SK-N-MC (cell line): ENCODE measurements at places on chromosomes 6 and 20.

DNA sequence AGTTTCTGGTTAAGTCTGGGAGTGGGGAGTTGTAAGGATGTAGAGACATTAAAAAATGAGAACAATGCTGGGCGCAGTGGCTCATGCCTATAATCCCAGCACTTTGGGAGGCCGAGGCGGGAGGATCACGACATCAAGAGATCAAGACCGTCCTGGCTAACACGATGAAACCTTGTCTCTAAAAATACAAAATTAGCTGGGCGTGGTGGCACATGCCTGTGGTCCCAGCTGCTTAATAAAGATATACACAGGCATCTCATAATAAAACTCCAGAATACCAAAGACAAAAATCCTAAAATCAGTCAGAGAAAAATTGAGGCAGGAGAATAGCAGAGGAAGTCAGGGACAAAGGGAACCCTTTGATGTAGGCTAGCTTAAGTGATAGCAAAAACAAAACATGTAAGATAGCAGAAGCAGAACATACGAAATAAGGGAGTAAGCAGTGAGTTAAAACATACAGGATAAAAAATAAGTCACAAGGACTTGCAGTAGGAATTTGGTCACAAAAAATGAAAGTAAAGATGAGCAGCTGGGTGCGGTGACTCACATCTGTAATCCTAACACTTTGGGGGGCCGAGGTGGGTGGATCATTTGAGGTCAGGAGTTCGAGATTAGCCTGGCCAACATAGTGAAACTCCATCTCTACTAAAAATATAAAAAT is 23.6 kb downstream of the DDX43 start:
- DNase-seq = no peak

GRCh38 chr6:33126101-33126714 is 50.4 kb downstream of the HLA-DPB1 start:
- DNase-seq = no peak

- no peak for DNase-seq
Observed at GRCh38 chr6:82711105-82711827, 347.6 kb downstream of the TPBG start.

DNA sequence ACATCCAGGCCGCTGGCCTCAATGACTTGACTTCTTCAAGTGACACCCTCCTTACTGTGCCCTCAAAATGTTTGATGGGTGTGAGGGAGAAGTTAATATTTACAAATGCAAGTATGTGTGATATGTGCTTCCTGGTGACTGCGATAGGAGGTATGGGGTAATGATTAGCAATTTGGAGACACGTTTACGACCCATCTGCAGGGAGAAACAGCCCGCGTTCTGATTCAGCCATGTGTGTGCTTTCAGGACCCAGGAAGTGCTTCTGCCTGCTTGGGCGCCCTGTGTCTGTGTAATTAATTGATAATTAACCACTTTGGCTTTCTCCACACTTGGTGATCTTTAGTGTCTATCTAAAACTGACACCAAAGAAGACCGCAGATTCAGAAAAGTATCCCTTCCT is 25.0 kb downstream of the SIRPA start:
- DNase-seq = no peak

DNA sequence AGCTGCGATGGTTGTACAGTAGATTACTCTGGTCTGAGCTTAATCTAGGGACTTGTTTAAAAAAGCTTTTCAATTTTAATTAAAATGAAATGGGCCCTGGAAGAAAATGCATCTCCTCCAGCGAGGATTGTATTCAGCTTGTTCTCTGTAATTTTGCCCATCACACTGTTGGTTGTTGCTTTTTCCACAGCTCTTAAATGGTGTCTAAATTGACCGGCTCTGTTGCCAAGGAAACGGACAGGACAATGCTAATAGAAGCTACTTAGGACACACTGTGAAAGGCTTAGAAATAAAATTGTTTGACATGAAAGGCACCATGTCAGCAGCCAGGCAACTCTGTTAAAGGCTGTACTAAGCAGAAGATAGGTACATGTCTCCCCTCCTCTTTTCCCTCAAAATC is 116.7 kb upstream of the NRSN1 start:
- no peak for DNase-seq

DNA sequence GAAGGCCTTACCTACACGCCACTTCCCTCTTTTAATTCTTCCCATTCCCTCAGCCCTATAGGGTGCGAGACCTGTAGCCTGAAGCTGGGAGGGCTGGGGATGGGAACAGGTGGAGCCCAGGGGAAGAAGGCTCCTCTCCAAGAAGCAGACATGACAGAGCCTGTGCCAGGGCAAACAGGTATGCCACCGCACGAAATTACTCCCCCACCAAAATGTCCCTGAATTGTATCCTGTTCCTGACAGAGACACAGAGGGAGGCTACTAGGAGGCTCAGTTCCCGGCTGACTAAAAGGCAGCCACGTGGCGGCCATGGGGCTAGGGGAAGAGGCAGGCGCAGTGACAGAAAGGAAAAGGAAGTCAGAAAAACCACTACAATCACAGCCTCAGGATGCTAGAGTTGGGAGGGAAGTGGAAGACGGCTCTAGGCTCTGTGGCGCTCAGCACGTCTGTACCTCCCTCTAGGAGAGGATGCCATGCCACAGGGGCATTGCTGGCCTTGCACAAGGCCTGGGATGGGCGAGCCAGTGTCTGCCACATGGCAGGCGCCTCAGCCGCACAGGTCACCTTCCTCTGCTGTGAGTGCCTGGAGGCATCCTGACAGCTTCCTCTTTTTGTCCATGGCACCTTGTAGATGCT is 27.7 kb downstream of the TFEB start:
- no peak for DNase-seq

DNA sequence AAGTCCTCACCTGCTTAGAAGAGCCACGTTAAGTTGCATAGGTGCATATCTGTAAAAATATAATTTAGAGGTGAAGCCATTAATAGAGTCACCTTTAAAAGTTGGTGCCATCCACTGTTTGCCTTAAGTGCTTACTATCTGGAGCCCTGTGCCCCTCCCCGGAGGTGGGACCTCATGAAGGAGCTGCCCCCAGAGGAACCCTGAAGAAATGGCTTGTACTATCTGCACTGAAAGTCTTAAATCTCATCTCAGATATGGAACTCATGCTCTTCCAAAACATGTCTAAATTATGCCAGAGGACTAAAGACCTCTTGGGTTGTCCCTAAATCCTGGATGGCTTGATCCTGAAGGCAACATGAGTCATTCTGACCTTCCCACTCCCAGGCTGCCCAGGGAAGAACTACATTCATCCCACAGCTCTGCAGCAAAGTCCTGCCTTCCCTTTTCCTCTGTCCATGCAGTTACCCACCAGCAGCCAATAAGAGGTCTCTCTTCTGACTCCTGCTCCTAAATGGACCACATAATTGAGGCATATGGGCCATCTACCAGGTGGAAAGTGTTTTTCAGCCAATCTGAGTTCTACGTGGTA is 85.3 kb downstream of the ASXL1 start:
- no peak for DNase-seq

DNA sequence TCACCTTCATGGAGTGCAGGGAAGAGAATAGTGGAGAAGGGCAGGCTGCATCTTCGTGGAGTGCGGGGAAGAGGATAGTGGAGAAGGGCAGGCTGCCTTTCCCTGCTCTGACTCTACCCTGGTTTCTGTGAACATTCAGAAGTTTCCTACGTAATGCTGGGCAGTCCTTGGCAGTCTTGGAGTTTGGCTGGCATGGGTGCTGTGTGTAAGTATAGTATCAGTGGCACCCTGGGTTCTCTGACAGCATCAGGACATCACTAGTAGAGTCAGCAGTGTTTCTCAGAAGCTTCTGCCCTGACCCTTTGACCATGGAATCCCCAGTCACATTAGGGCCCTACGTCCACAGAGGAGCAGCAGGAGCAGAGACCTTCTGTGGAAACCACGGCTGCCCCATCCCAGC is 352.9 kb downstream of the NRN1 start:
- no peak for DNase-seq

DNA sequence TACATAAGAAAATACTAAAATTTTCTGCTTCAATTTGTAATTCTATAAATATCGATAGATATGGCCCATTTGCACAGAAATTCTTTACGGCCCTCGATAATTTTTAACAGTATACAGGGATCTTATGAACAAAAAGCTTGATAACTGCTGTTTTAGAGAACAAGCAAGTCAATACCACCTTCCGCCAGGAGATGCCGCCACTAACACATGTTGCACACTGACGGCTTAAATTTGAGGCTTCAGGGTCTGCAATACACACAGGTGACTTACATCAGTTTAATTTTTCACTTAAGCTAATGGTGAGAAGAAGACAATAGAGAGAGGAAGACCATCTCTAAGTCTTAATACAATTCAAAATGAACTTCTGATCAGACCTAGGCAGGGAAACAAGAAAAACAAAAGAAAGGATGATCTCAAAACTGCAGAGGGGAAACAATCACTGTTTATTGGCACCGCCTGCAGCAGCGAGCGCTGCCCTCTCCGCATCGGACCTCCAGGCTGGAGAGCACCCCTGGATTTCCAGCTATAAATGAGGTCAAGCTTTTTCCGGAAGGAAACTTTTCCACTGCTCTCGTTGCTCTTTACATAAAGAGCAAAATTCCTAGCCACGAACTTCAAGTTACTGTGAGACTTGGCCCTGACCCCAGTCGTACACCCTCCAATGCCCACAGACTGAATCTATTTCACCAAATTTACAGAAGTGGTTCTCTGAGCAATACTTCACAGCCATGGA is 53.9 kb downstream of the OTOR start:
- peak; percentile 62 for DNase-seq

GRCh38 chr20:61932711-61933480 is 132.8 kb downstream of the TAF4 start:
- no peak for DNase-seq

DNA sequence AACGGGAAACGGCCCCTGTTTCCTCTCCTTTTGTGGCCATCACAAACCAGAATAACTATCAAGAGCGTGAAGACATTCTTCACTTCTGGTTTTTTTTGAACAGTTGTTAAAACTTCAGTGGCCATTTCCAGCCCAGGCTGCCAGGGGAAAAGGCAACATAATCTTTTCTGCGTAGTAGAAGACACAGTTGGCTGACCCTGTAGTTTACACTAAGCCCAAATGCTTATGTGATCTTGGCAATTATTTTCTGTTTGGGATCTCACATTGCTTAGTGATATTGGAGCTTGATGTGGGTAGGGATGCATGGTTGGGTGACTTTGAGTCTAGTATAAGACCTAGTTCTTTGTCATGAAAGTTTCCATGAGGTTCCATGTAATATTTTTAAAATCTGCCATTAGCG is 449.4 kb upstream of the CDH4 start:
- DNase-seq = no peak

DNA sequence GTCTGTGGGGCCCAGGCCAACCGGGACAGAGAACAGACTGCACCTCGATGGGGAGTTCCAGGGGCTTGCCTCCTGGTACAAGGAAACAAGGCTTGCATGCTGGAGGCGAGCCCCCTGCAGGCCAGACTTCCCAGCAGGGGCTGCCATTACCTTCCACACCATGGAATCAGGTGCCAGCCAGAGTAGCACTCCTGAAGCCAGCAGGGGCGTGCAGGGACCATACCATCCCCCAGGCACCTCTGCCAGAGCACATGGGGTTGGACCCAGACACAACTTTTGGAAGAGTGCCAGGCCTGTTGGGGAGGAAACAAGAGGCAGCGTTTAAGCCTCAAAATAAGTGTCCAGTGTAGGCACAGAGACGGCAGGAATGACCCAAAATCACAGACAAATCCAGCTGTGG is 6.5 kb downstream of the DDO start:
- DNase-seq = no peak

DNA sequence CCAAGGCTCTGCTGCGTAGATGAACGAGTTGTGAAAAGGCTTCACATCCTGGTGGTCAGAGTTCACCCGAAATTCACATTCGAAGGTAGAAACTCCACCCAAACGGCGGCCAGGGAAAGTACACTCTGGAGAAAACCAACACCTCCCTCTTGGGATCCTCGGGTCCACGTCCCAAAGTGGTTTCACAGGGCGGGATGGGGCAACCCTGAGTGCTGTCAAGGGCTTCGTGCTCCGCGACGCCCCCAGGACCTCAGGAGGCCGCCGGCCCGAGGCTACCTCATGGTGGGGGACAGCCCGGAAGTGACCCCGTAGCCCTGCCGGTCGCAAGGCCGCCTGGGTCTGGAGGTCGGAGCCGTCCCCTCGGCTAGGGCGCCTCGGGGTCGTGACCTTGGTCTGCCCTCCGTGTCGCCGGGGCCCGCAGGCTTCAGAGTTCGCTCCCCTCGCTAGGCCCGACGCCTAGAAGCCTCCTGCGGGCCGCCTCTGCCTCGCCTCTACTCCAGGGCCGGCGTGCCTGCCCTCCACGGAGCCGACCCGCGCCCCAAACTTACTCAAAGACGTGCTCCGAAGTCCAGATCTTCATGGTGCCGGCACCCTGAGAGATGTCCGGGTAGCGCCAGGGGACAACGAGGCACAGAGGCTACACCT is at the start of gene PRELID3B:
Gene PRELID3B, minus strand, starts transcription at position 636 of the 645 bp plus-strand sequence. Its CDS starts 56 bp downstream, at position 580.
- no peak for DNase-seq

DNA sequence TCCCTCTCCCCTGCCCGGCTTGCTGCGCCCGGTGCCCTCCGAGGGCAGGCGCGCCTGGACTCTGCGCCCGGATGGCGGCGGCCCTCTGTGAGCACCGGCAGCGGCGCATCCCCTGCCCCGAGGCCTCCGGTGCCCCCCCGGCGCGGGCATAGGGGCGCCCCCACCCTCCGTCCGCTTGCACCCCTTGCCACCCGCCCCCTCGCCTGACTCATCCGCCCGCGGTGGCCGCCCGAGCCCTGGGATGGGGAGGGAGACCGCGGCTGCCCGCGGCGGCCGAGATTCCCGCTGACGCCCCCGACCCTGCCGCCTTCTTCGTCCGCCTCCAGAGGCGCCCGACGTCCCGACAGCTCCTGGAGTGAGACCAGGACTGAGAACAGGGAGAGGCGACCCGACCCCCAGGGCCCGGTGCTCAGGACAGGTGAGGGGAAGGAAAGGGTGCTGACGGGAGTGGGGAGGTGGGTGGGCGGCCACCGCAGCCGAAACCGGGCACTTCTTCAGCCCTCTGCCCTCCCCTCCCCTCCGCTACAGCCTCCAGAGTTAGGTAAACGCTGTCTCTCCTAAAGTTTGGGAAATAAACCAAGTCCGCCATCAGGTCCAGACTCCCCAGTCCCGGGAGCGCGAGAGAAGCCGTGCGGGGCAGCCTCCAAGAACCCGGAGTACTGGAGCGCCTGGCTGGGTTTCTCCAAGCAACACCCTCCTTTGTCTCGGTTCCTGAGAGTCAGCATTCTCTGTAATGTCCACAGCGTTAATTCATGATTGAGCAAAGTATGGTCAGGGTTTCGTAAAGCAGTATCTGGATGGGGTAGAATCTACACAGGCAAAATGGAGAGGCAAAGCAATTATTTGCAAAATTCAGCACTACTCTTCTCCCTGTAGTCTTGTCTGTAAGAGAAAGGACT is 539 bp downstream of the TMEM200A start:
- no peak for DNase-seq

- DNase-seq = no peak
Observed at GRCh38 chr20:32012159-32012688, 2.0 kb downstream of the CCM2L start.

GRCh38 chr20:38418509-38419204 is 16.5 kb downstream of the SNHG17 start:
- DNase-seq = no peak

- DNase-seq = no peak
Observed at GRCh38 chr6:3039384-3039783, 28.9 kb upstream of the RIPK1 start.

GRCh38 chr6:87702589-87702945 is 534 bp upstream of the AKIRIN2 start:
- DNase-seq = no peak

- DNase-seq = no peak
Observed at GRCh38 chr6:22027040-22027725, 269.7 kb downstream of the PRL start.
